Bronchial epithelial cell (primary cell): ENCODE measurements at places on chromosomes 7 and 10.
A peak's percentile ranks its signal among the peaks of the same experiment; 100 is the strongest.

GRCh38 chr10:133158437-133158755, 1.6 kb upstream of the KNDC1 start:
- DNase-seq, result no peak

- no peak for DNase-seq
Measured at GRCh38 chr10:69290993-69291392, 12.7 kb downstream of the HK1 start.

GRCh38 chr7:94429153-94429552, 34.5 kb downstream of the COL1A2 start:
- no peak for DNase-seq

- DNase-seq, result no peak
Measured at GRCh38 chr10:111836064-111836463, 347.5 kb downstream of the GPAM start.

DNA sequence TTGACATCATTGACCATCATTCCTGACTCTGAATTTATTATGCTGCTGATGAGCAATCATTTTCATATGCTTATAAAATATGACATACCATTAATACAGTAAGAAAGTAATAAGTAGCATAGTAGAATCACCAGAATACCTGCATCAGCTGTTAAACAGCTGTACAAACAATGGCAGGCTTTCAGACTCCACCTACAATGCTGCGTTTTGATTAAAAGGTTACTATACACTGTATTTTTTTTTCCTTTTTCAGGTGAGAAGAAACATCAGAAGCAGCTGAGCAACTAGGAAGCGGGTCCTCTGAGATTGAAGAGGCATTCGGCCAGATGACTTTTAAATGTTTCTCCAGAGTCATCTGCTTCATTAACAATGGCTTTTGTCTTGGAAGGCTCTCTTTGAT, 7.1 kb downstream of the ASNS start:
- no peak for DNase-seq

GRCh38 chr10:127976701-127977356, 69.9 kb downstream of the PTPRE start:
- DNase-seq, result peak; percentile 44
